ENCODE measurements at places on chromosomes 2 and 18. TPM values are rescaled to one million over a fixed set of nuclear protein-coding genes. Genes with fewer than 3 reads are reported as not detected.

DNA sequence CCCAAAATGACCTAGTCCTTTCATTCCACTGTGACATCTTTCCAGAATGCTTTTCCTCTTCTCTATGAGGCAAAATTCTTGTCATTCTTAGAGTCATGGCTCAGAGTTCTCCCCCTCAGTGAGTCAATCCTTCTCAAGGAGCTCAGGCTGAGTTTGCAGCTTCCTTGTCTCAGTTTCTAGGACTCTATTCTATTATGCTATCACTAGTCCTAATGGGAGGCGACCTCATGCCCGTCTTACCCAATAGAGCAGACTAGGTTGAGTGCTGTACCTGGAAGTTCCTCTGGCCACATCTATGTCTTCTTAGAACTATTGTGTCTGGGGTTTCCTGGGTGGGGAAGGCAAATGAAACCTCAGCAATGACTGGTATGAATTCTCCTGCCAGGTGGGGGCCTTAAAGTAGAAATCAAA lies 51.5 kb downstream of the HAUS1 start:
- H3K4me1 ChIP-seq: no peaks in the 10 kb centered on the region
- no peak overlapping the region for H3K4me3 ChIP-seq
- no peaks in the 10 kb centered on the region for H3K27me3 ChIP-seq
- no peak overlapping the region for H3K27ac ChIP-seq

Gene MOCOS
- total RNA-seq: 5.8 TPM

GRCh38 chr18:43596105-43596712 lies 318.9 kb upstream of the SYT4 start:
- no peaks in the 10 kb centered on the region for H3K27me3 ChIP-seq
- H3K4me1 ChIP-seq: no peaks in the 10 kb centered on the region
- DNase-seq: no peak
- H3K36me3 ChIP-seq: no peaks in the 10 kb centered on the region

DNA sequence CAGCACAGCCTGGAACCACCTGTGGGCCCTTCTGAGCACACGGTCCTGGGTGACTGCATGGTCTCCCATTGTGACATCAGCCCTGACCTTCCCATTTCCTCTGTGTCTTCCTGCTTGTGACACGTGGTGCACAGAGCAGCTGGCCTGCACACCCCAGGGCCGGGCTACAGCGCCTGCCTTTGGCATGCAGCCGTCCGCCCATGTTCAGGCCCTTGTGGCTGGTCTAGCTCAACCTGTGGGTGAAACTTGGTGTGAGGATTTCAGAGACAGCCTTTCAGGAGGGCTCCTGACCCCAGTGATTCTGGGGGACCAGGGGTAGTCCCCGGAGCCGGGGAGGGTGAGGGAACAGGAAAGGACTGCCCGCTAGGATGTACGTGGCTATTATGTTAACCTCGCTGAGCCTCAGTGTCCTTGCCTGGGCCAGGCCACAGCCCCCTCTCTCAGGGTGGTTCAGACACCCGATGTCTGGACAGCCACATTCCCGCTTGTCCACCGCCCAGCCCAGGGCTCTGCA lies 284.8 kb upstream of the HS6ST1 start:
- no peaks in the 10 kb centered on the region for H3K27me3 ChIP-seq
- H3K27ac ChIP-seq: no peak overlapping the region
- H3K36me3 ChIP-seq: no peaks in the 10 kb centered on the region
- peaks cover 2% of the 10 kb centered on the region for H3K4me1 ChIP-seq

GRCh38 chr2:127551221-127551930 lies 15.9 kb downstream of the MYO7B start:
- no peaks in the 10 kb centered on the region for H3K36me3 ChIP-seq
- no peaks in the 10 kb centered on the region for H3K27me3 ChIP-seq
- no peak for DNase-seq
- no peak overlapping the region for H3K27ac ChIP-seq
- H3K4me3 ChIP-seq: no peak overlapping the region

Gene AFF3
- total RNA-seq: 11.0 TPM
